ENCODE measurements at places on chromosomes 11 and 22.

- DNase-seq = no peak
These were observed 6.9 kb downstream of the BCR start for GRCh38 chr22:23187211-23187610.

- no peak for DNase-seq
These were observed 9.7 kb downstream of the CRELD2 start for GRCh38 chr22:49928185-49928495.

DNA sequence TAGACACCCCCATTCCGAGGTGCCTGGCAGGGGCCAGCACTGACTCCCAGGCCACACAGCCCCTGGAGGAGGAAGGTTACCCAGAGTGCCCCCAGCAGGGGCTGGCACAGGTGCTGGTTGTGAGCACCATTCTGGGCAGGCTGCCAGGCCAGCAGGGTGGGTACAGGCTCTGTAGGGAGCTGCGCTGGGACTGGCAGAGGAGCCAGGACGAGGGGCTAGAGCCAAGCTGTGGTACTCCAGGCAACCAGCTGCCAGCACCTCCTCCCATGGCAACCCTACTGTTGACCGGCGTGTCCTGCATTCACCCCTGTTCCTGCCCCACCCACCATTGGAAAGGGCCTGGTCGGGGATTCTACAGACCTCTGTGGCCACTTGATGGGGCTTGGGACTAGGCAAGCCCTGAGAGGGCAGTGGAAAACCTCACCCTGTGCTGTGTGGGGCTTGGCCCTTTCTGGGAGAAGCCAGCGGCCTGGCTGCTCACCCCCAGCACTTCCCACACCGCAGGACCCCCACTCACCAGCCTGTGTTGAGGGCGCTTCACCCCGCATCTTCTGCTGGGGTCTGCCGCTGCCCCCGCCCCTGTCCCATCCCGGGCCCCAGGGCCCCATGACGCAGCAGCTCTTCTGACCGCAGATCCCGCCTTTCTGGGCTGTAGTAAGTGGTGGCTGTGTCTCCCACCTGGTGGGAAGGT, 1.9 kb downstream of the CLDN5 start:
- no peak for DNase-seq

DNA sequence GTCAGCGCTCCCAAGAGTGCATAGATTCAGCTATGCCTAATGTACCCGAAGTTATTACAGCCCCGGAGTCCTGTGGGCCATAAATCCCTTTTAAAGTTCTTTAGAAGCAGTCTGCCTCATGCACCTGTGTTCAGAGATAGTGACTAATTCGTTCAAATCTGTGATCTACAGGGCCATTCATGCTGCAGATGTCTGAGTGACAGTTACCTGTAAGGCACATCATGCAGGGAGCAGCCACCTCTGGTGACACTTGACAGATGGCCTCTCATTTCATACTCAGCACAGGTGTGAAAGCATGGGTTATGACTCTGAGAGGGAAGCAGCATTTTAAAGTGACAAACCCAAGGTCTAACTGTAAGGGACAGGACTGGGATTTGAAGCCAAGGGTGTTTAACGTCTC, 2.4 kb upstream of the E2F8 start:
- DNase-seq = no peak

DNA sequence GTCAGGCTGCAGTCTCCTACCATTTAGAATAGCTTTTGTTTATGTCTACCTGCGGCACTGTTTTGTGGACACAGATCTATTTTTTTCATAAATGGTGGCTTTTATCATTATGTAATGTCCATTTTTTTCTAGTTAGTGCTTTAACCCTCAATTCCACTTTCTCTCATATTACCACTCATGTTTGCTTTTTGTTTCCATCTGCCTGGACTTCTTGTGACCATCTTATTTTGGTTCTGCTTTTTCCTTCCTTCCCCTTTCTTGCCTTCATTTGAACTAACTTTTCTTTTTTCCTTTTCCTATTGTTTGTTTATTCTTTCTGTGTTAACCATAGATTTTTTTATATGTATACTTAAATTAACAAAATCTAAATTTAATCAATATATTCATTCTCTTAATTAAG, 98.5 kb upstream of the SLC22A12 start:
- DNase-seq = no peak

DNA sequence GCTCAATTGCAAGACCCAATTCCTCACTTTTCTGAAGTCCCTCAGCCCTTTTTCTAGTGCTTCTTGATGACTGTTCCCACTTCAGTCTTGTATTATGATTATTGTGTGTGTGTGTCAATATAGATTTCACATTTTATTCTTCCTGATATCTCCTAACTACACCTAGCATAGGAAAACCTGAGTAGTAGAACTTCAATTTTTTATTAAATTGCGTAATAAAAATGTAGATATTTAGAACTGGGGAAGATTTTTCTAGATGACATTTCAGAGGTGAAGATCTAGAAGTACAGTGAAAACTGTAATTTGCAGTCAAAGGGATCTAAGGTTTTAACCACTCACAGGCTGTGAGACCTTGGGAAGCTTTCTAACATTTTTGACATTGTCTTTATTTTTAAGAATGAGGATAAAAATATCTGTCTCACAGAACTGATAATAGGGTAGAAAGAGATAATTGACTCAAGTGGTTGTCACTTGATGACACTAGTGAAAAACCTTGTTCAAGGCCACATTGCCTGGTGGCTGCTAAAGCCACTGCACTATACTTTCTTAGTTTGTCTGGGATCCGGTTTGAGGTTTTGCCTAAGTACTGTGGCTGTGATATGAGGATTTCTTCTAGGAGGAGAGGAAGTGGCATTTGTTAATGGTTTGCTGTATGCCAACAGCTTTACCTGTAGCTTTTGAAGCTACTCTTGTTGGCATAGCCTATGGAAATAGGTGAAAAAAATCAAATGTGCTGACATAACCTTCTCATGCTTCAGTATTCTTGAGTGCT, 32.2 kb upstream of the SESN3 start:
- DNase-seq = no peak

- DNase-seq = no peak
These were observed 48.8 kb downstream of the MCHR1 start for GRCh38 chr22:40727964-40728615.

DNA sequence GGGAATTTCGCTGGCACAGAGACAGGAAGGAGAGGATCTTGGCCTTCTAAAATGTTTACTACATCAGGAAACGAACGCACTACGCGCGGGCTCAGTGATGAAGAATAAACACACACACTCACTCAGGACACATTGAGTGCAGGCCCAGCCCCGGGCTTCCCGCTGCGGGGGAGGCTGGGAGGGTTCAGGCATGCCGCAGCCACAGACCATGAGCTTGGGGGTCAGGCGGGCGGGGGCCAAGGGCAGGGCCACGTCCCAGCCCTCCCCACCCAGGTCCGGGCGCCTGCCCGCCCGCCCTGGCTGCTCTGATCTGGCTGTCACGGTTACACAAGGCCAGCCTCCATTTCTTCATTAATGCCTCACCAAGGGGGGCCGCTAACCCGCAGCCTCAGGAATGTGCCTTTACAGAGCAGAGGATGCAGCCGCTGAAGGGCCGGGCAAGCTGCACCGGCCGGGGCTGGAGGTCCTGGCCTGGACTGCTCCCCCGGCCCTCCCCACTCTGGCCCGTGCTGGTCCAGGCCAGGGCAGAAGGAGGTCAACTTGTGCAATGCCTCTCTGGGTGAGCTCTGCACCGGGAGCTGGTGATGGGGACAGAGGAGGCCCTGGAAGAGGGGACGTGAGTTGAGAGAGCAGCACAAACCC, 41.7 kb downstream of the IGF2 start:
- DNase-seq = peak; percentile 98

GRCh38 chr11:128886406-128887124, 4.6 kb upstream of the KCNJ5 start:
- no peak for DNase-seq

DNA sequence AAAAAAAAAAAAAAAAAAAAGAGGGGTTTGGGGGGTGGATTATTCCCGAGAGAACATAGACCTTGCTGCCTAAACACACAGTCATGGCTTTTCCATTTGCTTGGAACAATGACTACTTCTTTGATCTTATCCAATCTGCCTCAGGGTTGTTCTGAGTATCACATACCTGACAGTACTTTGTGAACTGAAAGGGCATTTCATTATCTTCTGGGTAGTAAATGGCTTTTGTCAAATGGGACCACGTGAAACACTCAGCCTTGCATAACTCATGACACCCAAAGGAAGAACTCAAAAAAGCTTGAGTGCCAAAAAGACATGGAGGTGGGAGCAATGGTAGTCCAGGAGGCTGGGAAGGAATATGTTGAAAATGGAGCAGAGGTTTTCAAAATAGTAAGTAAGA, 123.2 kb upstream of the BID start:
- DNase-seq = no peak

DNA sequence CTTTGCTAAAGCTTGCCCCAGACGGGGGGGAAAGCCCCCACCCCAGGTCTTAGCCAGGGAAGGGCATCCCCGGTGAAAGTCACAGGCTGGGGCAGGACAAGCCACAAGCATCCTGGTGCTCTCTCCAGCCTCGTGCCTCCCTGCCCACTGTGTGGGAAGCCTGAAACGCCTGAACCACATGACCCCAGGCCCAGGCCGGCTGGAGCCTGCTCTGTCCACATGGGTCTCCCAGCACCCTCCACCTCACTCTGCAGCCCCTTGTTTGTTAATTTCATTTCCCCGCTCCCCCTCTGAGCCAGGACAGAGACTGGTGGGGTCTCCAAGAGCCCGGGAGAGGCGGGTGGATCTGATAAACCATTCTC, 58.3 kb upstream of the TCF20 start:
- DNase-seq = no peak

GRCh38 chr22:49923445-49923844, 5.0 kb downstream of the CRELD2 start:
- peak; percentile 38 for DNase-seq

GRCh38 chr11:126137136-126137535, 74.3 kb downstream of the RPUSD4 start:
- DNase-seq = peak; percentile 54

DNA sequence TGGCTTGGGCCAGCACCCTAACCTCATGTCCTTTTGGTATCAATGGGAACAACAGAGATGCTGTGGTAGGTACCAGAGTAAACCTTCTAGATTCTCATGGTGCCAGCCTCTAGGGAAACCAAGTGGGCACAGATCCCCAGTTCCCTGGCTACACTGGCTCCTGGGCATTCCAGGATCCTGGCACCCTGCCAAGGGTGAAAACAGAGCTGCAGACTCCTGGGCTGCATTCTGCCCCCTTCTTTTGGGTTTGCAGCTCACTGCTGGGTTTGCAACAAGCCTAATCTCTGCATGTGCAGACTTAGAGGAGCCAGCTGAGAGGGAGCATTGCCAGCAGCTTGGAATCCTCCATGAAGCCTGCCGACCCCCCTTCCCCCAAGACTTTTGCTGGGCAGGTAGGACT, 30.6 kb downstream of the PRDM11 start:
- no peak for DNase-seq

DNA sequence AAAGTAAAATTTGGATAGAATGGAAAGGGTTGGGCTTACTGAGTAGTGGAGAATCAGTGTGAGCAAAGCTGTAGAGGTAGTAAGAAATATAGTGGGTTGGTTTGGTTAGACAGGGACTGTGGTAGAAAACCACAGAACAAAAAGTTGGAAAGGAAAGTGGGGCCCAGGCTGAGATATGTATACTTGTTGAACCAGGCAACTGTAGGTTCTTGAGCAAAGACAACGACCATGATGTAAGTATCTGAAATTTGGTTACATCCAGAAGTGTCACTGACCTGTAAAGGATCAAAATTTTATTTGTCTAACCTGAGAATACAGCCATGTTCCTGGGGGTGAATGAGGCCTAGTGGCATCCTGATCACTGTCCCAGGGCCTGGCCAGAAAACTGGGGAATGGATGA, 114.1 kb downstream of the STIM1 start:
- DNase-seq = no peak

DNA sequence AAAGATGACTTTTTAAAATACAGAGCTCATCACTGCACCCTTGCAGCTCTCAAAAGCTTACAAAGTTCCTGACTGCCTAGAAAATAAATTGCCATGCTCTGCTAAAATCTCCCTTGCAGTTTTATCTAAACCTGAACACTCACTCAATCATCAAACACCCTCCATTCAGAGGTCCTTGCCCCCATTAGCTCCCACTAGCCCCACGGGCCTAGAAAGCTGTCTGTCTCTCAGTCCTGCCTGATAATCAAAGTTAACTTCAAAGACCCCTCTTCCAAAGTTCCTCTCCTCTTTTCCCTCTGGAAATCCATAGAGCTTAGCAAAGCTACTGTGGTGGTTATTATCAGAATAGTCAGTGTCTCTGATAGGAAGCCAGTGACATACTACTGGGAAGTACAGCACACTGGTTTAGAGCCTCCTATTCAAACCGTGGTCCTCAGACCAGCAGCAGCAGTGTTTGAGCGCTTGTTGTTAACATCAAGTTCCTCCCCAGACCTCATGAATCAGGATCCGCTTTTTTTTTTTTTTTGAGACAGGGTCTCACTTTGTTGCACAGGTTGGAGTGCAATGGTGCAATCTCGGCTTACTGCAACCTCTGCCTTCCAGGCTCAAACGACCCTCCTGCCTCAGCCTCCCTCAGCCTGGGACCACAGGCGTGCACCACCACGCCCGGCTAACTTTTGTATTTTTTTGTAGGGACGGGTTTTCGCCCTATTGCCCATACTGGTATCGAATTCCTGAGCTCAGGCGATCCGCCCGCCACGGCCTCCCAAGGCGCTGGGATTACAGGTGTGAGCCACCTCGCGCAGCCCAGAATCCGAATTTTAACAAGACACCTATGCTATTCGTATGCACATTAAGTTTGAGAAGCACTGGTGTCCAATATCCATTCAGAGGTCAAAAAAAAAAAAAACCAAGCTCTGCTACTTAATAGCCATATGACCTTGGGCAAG, 1.2 kb downstream of the NDUFC2 start:
- no peak for DNase-seq

DNA sequence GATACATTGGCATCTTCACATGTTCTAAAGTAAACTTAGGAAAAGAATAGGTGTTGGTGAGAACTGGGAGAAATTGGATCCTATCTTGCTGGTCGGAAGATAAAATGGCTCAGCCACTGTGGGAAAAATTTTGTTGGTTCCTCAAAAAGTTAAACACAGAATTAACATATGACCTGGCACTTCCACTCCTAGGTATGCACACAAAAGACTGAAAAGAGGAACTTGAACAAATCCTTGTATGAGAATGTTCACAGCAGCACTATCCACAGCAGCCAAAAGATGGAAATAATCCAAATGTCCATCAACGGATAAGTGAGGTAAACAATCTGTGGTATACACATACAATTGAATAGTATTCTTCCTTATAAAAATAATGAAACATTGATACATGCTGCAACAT, 4.8 kb upstream of the TPH1 start:
- DNase-seq = no peak

- DNase-seq = peak; percentile 94
These were observed at the start of gene DGCR8 for GRCh38 chr22:20079745-20080444. TSS of gene DGCR8 (plus strand) at chr22:20080241. CDS start at chr22:20085964, 5,723 bp downstream.

- DNase-seq = peak; percentile 73
These were observed 250.1 kb downstream of the DDX10 start for GRCh38 chr11:108914981-108915380.

DNA sequence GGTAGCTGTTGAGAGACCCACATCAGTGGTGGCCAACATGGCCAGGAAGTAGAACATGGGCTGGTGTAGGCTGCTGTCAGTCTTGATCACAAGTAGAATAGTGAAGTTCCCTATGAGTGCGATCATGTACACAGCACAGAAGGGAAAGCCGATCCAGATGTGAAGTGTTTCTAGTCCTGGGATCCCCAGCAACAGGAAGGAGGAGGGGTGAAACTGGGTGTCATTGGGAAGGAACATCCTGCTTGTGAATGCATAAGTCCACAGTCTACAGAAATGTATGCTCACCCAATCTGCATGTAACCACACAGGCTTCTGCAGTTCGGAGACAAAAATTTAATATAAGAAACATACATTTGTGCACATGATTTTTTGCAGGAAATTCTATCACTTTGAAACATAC, at the start of gene OR52E2:
TSS of gene OR52E2 (minus strand) at position 237 of the 400 bp plus-strand sequence. CDS start at position 237, 0 bp downstream.
- DNase-seq = no peak

- DNase-seq = no peak
These were observed 530.5 kb downstream of the INSC start for GRCh38 chr11:15645201-15645600.
